ENCODE measurements at places on chromosomes 1 and 21. TPM values are rescaled to one million over a fixed set of nuclear protein-coding genes. Genes with fewer than 3 reads are reported as not detected.

DNA sequence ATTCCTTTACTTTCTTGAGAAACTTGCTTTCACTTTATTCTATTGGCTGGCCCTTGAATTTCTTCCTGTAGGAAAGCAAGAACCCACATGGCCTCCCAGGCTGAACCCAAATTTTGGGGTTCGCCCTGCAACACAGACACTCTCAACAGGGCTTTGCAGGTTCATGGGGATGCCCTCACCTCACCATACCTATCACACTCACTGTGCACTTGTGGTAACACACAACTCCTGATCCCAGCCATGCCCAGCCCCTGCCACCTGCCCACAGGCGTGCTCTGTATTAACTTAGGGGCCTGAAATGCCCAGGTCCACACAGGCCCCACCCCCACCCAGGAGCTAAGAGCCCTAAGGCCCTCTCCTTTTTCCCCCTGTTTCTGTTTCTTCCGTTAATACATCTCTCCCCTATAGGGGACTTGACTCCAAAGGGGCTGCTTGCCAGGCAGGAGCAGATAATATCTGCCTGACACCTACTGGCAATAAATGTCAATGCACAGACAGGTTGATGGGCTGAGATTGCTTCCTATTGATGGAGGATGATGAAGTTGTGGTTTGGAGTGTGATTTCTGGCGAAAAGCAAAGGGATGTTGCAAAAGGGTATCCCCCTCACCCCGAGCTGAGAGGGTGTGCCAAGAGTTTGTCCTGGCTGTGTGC, 171.5 kb downstream of the AJAP1 start:
- H3K36me3 ChIP-seq: no peaks in the 10 kb centered on the region
- DNase-seq: no peak
- H3K4me3 ChIP-seq: no peak overlapping the region
- H3K27ac ChIP-seq: no peak overlapping the region

GRCh38 chr1:80075351-80075750, 1068.8 kb upstream of the ADGRL4 start:
- no peaks in the 10 kb centered on the region for H3K4me1 ChIP-seq
- H3K36me3 ChIP-seq: no peaks in the 10 kb centered on the region
- no peak for DNase-seq
- H3K27me3 ChIP-seq: no peaks in the 10 kb centered on the region
- no peak overlapping the region for H3K4me3 ChIP-seq

DNA sequence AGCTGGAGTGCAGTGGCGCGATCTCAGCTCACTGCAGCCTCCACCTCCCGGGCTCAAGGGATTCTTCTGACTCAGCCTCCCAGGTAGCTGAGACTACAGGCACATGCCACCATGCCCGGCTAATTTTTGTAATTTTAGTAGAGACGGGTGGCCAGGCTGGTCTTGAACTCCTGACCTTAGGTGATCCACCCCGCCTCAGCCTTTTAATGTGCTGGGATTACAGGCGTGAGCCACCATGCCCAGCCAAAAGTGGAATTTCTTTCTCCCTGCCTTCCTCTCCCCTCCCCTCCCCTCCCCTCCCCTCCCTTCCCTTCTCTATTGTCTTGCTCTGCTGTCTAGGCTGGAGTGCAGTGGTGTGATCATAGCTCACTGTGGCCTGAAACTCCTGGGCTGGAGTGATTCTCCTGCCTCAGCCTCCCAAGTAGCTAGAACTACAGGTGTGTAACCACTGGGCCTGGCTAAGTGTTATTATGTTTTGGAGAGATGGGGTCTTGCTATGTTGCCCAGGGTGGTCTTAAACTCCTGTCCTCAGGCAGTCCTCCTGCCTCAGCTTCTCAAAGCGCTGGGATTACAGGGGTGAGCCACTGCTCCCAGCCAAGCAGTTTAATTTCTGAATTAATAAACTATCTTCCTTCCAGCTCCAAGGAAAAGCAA, 10.0 kb upstream of the MACF1 start:
- peaks cover 70% of the 10 kb centered on the region for H3K4me1 ChIP-seq
- peak overlapping the region; percentile 73 for H3K27ac ChIP-seq
- H3K27me3 ChIP-seq: no peaks in the 10 kb centered on the region
- H3K36me3 ChIP-seq: no peaks in the 10 kb centered on the region

- peak; percentile 53 for DNase-seq
- H3K27me3 ChIP-seq: no peaks in the 10 kb centered on the region
- no peaks in the 10 kb centered on the region for H3K36me3 ChIP-seq
- H3K4me3 ChIP-seq: no peak overlapping the region
- peak overlapping the region; percentile 21 for H3K27ac ChIP-seq
Observed at GRCh38 chr1:12458571-12458970, 159.4 kb downstream of the DHRS3 start.

The ARHGEF10L gene
- 41.3 TPM for total RNA-seq

Data from adrenal gland (tissue), 19 donors.